Stimulated activated naive CD4-positive, alpha-beta T cell (primary cell): ENCODE measurements at places on chromosomes 1 and 21.

DNA sequence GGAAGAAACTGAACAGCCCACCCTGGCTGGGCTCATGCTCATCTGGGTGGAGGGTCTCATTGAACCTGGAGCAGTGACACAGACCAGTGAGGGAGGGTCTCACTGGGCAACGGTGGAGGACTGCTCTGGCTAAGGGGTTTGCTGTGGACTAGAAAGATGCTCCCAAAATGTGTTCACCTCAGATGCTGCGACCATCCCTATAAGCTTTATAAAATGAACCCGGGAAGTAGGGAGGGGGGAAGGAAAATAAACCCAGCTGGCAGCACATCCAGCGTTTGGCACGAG lies 34.5 kb upstream of the LBR start:
- no peak for DNase-seq

- no peak for DNase-seq
Observed at GRCh38 chr1:83641206-83641658, 357.7 kb downstream of the TTLL7 start.

- no peak for DNase-seq
Observed at GRCh38 chr1:41371630-41372599, 10.7 kb downstream of the FOXO6 start.

DNA sequence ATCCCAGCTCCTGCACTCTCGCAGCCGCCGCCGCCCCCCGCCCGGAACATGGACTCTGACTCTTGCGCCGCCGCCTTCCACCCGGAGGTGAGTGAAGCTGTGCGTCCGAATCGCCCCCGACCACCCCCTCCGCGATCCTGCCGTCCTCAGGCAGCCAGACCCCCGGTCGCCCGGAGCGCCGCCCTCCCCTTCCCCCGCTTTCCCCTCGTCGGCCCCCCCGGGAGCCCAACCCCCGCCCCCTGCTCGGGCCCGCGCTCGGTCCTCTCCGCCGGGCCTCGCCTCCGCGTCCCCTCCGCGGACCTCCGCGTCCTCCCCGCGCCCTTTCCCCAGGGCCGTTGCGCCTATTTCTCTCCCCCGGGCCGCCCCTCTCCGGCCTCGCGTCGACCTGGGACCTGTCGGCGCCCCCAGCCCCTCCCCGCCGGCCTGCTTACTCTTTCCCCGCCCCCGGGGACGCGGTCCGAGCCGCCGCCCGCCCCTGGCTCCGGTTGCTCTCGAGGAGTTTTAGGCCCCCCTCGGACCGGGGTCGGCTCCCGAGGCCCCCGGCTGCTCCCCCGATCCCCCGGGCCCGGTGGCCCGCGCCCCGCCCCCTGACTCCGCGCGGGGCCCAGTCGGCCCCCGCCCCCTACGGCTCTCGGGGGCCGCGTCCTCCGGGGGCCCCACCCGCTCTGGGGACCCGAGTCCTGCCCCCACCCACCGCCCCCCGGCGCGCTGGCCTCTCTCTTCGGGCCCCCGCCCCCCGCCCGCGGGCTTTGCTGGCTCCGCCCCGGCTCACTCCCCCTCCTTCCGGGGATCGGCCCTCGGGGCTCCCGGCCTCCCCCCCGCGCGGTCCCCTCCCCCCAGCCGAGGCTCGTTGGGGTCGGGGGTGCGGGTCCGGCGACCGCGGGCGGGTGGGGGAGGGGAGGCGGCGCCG lies 743 bp downstream of the PHF13 start:
- DNase-seq: no peak

- DNase-seq: no peak
Observed at GRCh38 chr1:64515427-64515826, 45.5 kb downstream of the CACHD1 start.

DNA sequence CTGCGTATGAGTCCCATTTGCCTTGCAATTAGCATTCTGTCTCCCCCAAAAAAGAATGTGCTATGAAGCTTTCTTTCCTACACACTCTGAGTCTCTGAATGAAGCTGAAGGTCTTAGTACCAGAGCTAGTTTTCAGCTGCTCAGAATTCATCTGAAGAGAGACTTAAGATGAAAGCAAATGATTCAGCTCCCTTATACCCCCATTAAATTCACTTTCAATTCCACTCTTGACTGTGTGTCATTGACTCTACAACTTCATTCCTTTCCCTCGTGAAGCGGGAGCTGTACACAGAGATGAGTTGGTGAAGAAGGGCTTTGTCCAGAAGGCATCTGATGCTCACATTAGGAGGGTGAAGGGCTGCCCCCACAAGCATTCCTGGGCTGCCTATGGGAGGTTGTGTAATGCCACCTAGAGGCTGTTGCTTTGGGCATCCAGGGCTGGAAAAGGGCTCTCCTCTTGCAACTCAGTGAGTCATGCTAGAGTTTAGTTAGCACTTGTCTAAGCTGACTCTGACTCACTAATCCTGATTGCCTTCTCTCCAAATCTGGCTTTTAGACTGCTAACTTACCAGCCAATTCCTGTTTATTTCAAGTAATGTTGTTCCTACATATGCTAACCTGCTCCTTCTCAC lies 1.8 kb downstream of the SPRR1B start:
- DNase-seq: no peak

DNA sequence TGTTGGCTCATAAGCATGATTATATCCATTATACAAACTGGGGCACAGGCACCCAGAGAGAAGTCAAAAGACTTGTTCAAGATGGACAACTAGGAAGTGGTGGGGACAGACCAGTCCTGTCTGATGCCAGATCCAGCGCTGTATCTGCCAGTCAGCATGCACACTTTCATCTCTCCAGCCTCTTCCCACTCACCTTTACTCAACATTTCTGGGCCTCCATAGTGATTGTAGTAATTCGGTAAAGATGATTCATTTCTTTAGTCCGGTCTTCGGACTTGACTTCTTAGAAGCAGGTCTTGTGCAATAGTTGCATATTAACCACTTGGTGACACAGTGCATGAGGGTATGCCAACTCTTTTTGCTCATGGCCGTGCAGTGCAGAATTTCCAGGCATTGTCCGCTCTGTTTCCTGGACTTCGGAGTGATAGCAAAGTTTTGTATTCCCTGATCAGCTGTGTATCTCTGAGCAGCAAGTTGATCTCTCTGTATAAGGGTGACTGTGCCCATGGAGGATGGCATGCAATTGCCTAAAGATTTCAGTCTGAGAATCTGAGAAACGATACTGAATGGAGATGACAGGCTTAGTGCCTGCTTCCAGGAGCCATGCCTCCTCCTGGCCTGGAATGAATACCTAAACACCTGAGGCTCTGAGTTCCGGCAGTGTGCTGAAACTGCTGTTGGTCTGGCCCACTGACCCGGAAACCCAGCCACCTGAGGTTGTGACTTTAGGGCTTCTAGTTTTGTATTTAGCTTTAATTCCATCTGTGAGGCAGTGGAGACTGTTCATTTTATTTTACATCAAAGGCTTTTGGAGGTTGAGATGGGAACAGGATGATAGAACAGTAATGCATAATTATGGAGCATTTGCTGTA lies 39.0 kb downstream of the GALNT2 start:
- no peak for DNase-seq

DNA sequence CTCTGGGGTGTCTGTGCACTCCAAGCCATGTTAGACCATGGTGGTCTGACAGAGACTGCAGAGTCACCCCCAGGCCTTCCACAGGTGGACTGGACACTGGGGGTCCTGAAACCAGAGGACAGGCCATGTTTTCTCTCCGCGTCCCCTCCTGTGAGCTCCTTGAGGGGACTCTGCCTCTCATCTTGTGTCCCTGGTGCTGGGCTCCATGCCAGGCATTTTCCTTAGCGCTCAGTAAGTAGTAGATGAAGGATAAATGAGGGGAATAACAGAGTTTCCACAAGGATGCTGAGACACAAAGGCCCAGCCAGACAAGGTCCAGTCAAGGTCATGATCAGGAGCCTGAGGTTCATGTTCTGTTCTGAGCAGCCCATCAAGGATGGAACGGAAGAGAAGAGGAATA lies 57.4 kb downstream of the FAM163A start:
- no peak for DNase-seq

DNA sequence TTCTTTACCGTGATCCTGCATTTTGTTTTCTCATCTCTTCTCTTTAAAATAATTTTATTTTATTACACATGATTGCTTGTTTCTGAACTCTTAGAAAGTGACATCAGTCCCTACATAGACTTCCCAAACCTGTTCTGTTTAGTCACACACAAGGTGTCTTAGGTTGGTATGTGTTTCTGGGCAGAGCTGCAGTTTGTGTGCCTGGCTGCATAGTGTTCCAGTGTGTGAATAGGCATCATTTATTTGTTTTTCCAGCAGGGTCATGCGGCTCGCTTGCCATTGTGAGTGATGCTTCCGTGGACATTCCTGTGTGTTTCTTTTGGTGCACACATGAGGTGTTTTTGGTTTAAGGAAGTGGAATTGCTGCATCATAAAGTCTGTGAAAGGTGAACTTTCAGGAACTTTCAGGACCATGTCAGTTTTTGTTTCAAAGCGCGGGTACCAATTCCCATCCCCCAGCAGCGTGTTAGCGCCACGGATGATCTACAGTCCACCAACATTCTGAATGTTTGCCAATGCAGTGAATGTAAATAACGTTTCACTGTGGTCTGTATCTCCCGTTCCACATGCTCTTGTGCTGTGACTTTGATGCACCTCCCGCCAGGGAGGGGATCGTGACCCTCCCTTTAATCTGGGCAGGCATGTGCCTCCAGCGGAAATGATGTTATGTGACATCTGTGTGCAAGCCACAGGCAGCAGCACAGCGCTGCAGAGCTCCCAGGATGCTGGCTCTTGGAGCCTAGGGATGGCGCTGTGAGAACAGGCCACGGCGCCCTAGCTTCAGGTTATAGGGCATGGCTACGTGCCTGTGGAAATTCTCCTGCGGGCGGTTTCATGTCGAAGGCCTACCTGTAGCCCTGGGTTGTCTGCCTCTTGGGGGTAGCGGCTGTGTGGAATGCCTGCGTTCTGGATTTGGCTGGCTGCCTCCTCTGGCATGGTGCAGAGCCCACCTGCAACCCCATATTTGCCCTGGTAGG lies 144.6 kb upstream of the COL6A1 start:
- DNase-seq: no peak

DNA sequence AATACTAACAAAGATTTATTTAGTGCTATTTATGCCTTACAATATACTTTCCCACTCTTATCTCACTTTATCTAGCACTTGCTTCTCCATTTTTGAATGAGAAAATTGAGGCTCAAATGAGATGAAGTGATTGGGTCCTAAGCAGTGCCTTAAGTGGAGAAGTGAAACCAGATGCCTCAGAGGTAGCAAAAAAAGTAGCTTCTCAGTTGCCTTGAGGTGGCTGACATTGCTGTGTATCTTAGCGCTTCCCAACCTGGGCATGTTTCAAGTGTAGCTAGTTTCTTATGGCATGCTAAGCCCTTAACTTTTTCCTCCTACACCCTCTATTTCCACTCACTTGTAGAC lies 390.4 kb downstream of the OMA1 start:
- no peak for DNase-seq

GRCh38 chr1:26701266-26701994 lies 5.6 kb downstream of the ARID1A start:
- no peak for DNase-seq

GRCh38 chr1:102853136-102853535 lies 255.2 kb downstream of the COL11A1 start:
- no peak for DNase-seq

- DNase-seq: no peak
Observed at GRCh38 chr1:119160409-119160808, 20.0 kb upstream of the WARS2 start.

DNA sequence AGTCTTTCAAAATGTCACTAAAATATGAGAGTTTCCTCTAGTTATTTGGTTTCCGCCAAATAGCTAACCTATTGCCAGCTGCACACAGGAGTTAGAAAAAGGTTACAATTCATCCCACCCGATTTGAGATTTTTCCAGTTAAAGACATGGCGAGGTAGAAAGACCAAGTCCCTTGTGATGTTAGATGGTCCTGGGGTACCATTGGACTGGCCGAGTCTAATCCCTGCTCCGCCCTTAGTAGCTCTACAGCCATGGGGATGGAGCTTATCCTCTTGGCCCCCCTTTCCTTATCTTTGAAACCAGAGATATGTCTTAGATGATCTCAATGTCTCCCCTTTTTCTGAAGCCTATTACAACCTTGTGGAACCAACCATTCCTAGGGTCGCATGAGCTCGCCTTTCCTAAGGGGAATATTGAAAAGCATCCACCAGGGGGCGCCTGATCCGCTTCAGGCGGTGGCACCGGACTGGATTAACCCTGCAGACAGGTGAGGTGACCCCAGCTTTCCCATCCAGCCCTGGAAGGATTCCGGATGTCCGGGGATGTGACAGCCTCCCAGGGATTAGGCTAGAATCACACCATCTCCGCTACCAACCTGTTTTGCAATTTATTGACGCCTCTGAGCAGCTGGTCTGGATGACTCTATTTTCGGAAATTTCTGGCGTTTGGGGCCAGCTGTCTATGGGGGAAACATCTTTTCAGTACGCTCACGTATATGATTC lies 68.3 kb upstream of the SIM2 start:
- peak; percentile 15 for DNase-seq

DNA sequence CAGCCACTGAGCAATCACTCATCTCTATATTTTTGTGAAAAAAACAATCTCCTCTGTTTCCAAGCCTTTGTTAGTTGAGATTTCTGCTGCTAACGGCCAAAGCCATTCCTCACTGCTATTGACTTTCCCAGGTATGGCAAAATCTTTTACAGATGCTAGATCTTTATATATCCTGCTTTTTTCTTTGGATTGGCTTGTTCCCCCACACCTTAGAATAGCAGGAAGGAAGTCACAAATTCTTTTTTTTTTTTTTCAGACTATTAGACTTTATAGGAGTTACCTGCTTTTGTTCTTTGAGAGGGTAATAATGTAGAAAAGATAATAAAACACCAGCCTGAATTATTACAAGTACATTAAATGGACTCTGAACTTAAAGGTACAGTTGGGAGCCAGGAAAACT lies 24.2 kb downstream of the SYF2 start:
- DNase-seq: no peak

GRCh38 chr21:37232274-37233018 lies 34.7 kb downstream of the VPS26C start:
- no peak for DNase-seq

GRCh38 chr1:167457936-167458584 lies 60.3 kb downstream of the CD247 start:
- DNase-seq: no peak

DNA sequence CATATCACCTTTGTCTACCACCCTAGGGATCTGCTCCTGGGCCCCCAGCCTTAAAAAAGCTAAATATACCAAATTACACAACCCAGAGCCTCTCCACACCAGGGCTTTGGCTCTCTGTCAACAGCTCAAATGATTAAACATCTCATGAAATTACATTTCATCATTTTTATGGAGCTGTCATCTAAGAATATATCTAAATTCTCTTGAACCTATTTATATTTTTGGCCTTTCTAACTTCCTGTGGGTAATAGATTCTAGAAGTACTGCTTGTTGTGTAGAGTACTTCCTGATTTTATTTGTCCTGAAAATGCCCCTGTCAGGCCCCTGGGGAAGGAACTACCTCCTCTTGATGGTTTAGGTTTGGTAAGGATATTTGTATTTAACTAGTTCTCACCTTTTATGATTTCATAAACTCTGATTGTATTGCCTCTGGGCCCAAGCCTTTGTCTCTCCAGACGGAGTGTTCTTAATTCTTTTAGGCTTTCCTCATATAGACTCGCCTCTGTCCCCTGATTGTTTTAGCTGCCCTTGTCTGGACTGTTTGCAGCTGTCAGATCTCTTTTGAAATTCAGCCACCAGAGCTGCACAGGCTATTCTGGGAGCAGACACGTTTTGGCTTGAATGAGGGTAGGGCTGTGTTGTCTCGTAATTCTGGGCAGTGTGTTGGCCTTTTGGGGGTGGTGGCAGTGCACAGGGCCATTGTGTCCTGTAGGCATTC lies 16.6 kb downstream of the MYOG start:
- DNase-seq: no peak

- DNase-seq: no peak
Observed at GRCh38 chr1:92903765-92904164, 57.5 kb downstream of the DIPK1A start.
